ENCODE measurements at places on chromosomes 16 and 17.

DNA sequence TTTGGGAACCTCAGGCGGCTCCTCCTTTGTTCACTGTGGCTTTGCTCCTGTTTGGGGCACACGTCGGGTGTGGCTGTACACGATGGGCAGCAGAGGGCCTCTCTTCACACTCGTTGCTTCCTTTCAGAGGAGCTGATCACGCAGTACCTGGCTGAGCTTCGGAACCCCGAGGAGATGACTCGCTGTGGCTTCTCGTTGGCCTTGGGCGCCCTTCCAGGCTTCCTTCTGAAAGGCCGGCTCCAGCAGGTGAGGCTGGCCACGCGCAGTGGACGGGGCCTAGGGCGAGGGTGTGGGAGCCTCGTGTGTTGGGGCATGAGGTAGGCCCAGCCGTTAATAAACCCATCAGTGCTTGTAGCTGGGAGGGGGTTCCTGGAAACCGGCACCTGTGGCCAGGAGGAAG is 85.0 kb upstream of the ZNF750 start:
- no peak for DNase-seq

DNA sequence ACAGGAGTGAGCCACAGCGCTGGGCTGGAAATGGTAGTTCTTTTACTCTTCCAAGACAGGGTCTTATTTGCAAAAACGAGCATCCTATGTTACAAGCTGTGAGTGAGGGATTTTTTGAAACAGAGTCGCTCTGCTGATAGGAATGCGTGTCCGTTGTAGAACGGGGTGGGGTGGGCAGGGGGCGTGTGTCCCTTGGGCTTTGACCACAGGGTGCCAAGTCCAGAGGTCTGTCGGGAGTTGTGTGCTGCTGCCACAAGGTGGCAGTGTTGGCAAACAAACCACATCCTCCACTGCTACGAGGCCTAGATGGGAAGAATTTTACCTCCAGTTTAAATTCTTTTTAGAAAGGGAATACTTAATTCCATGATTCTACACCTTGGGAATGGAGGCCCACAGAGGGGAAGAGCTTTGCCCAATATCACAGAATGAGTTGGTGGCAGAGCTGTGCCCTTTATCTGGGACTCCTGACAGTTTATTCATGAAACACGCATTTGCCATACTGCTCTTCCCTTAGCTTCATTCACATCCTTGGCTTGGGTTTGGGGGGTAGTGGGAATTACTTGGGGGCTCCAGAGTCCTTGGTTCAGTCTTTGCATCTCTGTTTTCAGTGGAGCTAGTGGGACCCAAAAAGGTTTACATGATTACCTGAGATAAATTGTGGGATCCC is 30.6 kb upstream of the ETV4 start:
- DNase-seq = peak; percentile 87

GRCh38 chr17:42844271-42844670 is at the start of gene AOC2:
AOC2 (plus strand) TSS chr17:42844580; CDS start chr17:42844627, 47 bp downstream.
- no peak for DNase-seq

DNA sequence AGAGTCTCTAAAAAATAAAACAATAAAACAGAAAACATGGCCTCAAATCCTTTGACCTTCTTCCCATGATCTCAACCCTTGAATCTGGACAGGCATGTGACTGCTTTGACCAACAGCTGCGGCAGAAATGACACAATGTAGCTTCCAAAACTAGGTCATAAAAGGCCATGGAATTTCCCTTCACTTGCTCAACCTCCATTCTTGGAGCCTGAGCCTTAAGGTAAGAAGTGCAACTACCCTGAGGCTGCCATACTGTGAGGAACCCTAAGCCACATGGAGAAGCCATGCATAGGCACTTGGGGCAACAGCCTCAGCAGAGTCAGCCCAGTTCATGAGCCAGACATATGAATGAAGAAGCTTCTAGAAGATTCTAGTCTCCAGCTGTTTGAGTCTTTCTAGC is 75.7 kb upstream of the BRD7 start:
- DNase-seq = peak; percentile 43

- DNase-seq = no peak
These were observed 30.7 kb upstream of the ARHGAP17 start for GRCh38 chr16:25045696-25046381.

DNA sequence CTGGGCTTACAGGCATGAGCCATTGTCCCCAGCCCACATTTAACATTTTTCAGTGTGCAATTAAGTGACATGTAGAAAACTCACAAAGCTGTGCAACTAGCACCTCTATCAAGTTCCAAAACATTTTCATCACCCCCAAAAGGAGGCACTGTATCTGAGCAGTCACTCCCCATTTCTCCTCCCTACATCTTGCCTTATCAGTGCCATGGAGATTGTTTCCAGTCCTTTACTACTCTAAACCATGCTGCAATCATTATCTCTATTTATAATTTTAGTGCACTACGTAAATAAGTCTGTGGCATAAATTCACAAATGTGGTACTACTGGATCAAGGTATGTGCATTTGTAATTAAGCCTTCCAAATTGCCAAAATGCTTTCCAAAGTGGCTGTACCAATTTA is 7.6 kb downstream of the MRPS23 start:
- no peak for DNase-seq

- DNase-seq = no peak
These were observed 238.0 kb upstream of the CIBAR2 start for GRCh38 chr16:85350146-85350728.

- peak; percentile 33 for DNase-seq
These were observed 250.5 kb upstream of the TNRC6C start for GRCh38 chr17:77708049-77708448.

GRCh38 chr17:49997773-49998703 is 3.0 kb upstream of the DLX3 start:
- peak; percentile 91 for DNase-seq

- no peak for DNase-seq
These were observed 13.2 kb upstream of the SPN start for GRCh38 chr16:29649588-29650494.

GRCh38 chr16:89431158-89431584 is 59.2 kb downstream of the ANKRD11 start:
- DNase-seq = no peak

DNA sequence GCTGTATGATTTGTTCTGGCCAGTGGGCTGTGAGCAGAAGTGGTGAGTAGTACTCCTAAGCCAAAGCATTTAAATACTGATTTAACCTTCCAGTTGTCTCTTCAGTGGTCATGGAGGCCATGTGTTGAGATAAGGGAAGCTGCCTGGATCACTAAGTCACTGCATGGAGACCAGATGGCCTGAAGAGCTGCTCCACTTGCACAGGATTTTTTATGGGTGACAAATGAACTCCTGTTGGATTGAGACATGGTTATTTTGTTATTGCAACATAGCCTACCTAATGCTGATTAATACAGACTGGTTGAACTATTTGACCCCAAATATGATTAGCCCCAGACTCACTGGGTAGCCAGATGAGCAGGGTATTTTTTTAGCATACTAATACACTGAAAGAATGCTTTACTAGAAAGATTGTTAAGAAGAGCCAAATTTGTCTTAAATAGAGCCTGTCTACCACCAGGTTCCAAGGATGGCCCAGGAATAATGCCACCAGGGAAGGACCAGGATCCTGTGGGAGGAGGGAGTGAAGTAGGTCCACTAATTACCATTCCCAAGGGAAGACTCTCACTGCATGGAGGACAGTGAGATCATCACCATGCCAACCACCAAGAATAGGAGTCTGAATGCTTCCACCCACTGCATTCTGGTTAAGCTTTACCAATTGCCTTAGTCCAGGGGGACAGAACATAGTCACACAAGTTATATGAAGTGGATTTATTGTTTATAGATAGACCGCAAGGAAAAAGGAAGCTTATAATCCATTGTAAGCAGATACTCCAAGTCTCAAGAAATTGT is 187.4 kb upstream of the IRX6 start:
- DNase-seq = no peak

DNA sequence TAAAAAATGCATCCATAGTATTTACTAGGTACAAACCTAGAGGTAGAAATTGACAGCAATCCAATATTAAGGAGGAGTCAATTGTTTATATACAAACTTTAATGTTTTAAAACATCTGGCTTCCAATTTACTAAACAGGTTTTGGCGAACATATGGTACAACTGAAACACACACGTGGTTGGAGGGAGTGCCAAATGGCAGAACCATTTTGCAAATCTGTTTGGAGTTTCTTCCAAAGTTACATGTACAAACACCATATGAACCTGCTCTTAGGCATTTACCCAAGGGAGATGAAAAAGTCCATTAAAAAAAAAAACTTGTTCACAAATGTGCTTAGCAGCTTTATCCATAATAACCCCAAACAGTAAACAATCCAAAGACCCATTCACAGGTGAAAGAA is 159.8 kb upstream of the MYOCD start:
- DNase-seq = no peak

DNA sequence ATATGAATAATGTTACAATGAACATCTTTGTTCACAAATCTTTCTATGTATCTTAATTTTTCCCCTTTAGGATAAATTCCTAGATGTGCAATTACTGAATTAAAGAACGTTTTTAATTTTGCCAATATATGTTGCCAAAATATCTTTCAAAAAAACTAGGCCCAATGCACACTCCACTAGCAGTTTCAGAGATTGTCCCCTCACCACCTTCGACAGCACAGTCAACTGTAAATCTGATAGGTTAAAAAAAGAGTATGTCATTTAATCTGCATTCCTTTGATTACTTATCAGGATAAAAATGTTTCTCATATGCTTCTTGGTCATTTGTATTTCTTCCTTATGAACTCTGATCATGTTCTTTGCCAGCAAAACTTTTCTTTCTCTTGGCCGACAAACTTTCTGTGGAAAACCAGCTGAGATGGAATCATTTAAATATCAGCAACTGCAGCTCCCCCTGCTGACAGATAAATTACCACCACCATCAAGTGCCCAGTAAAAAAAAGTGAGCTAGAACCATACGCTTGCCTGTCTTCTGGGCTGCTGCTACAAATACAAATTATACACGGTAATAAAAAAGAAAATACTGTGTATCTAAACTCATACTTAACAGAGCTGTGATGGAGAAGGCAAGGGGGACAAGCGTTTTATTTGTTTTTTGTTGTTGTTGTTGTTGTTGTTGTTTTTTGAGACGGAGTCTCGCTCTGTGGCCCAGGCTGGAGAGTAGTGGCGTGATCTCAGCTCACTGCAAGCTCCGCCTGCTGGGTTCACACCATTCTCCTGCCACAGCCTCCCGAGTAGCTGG is 19.6 kb upstream of the KANSL1 start:
- peak; percentile 80 for DNase-seq

DNA sequence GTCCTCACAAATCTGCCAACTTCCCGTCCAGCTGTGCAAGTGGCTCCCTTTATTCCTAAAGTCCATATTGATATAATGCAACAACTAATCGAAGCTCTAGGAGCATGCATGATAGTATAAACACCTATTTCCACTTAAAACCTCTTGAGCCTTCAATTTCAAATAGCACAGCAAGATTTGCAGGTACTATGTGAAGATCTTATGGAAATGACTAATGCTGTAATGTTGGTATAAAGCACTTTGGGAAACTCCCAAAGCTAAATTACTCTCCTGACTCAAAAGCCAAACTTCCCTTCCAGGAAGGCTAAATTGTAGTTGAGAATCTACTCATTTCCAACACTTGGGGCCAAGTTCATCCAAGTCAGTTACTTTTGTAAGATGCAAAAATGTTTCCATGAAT is 287.6 kb upstream of the CDH11 start:
- no peak for DNase-seq

DNA sequence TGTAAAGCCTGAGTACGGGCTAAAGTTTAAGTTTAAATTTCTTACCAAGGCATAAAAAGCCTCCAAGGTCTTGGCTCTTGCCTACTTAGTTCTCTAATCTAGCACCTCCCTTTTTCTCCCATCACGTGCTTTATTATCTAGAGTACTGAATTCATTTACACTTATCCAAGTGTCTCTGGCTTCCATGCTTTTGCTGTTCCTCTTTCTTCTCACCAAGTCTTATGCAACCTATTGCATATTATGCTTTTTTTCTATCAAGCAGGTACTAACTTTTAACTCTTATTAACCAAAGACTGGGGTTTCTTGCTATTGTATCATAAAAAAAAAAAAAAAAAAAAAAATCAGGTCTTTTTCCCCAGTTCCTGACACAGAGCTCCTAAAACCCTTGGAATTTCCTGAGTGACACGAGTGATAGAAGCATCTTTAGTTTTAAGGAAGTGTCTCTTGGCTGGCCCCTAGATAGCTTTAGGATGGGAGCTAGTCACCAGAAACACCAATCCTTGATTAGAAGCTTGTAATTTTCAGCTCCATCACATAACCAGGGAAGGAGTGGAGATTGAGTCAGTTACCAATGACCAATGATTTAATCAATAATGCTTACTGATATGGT is 44.9 kb downstream of the SSH2 start:
- no peak for DNase-seq

DNA sequence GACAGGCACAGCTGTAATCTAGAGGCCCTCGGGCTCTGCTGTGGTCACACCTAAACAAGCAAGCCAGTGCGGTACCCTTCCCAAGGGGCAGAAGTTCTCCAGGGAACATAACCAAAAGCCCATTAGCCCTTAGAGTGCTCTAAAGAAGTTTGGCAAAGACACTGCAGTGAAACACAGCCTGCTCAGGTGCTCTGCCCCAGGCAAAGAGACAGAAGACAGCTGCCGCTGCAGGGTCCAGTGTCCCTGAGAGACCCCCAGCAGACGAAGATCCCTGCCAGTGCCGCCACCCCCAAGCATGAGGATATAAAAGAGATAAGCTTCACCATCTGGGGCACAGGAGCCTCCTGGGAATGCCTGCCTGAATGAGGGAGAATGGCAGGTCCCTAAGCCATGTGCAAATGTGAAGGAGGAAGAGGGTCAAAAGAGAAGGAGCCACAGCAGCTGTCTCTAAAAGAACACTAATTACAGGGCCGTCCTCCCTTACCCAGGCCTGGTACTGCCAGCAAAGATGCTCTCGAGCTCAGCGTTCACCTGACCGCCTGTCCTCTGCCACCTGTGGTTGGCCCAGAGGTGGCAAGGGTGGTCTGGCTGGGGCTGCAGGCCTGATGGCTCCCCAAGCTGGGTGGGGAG is 29.7 kb downstream of the CUEDC1 start:
- DNase-seq = no peak

DNA sequence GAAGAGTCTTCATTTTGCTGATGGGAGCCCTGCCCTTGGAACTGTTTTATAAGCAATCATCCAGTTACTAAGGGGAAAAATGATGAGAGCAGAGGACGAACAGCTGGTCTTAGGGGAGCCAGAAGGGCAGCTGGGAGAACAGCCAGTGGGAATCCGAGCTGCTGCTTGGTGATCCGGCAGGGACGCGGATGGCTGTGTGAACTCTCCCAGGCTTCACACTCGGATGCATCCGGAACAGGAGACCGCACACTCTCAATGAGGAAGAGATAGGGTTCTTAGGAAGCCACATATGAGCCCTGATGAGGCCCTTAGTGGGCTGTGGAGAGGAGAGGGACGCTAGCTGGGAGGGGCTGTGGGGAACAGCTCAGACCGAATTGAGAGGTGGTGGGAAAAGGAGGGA is 5.0 kb upstream of the CACNG5 start:
- DNase-seq = no peak

Data from activated effector memory CD4-positive, alpha-beta T cell treated with anti-CD3 and anti-CD28 coated beads, Interleukin-2, amount 50 U/mL, for 16 hours (primary cell).